AG10803 (cell line): ENCODE measurements at places on chromosomes 3 and 15.

- no peak for DNase-seq
These were observed 5.6 kb upstream of the TMEM62 start for GRCh38 chr15:43127752-43128151.

- no peak for DNase-seq
These were observed 197.4 kb upstream of the RGMA start for GRCh38 chr15:93286446-93286845.

- DNase-seq, result peak; percentile 85
These were observed 191.9 kb upstream of the IL12A start for GRCh38 chr3:159796744-159797143.

DNA sequence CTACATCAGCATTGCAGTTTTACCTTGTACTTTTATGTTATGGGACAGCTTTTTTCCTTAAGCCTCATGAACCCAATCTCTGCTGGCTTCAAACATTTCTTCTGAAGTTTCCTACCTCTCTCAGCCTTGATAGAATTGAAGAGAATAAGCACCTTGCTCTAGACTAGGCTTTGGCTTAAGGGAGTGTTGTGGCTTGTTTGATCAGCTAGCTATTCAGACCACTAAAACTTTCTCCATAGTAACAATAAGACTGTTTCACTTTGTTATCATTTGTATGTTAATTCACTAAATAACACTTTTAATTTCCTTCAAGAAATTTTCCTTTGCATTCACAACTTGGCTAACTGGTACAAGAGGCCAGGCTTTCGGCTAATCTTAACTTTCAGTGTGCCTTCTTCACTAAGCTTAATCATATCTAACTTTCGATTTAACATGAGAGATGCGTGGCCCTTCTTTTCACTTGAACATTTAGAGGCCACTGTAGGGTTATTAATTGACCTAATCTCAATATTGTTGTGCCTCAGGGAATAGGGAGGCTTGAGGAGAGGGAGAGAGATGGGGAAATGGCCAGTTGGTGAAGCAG, 8.1 kb upstream of the TIGIT start:
- DNase-seq, result no peak
